Epithelial cell of proximal tubule (primary cell): ENCODE measurements at places on chromosomes 5 and 9.

DNA sequence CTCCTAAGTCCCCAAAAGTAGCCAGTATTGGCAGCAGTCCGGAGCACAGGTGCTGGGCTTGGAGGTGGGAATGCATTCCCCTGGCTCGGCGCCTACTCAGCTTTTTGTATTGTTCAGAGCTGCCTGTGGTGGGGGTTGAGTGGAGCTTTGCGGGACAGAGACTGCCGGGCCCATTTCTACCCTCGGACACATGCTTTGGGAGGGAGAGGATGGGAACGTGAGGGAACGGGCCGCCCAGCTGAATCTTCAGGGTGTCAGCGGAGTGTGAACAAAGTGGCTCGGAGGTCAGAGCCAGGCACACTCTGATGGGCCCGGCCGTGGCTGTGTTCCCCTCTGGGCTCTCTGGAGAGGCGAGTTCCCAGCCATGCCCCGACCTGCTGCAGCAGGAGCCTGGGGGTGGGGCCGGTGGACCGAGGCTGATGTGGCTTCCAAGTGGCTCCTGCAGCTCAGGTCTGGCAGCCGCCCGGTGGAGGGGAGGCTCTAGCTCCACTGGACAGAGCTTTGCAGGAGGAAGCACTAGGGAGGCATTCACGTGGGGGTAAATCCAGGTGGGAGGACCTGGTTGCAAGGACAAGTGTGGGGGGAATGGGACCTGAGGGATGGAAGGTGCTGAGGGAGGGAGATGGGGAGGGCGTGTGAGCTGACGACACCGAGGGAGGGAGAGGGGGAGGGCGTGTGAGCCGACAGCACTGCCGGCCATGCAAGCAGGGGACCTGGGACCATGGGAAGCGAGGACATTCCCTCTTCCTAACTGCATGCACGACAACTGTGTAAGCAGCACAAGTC lies 31.1 kb upstream of the SLC6A3 start:
- no peak for DNase-seq

- DNase-seq = no peak
These were observed 6.0 kb upstream of the PRRT1B start for GRCh38 chr9:131539223-131539923.

DNA sequence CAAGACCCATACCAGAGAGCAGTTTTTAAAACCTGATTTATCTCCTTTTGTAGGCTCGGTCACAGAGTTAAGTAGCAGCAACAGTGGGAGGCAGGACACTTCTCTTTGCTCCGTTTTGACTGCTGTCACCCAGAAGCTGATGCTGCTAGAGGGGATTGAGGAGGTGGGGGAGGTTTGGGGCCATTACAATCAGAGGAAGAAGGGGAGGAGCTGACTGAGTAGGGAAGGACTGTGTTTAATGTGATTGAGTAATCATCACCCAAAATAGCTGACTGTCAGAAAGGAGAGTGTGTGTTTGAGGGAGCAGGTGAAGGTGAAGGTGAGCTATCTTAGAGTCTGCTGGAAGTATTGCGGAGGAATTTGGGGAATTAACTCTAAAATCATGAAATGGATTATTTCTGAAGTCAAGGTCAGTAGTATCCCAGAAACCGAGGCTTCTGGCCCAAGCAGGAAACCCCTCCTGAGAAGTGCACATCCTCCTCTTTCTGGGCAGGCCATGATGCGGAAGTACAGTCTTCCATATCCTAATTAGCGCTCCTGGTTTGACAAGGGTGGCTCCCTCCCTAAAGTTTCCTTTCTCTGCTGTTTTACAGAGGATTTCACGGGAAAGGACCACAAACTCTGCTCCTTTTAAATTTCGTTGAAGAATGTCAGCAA lies 214.9 kb downstream of the PLK2 start:
- DNase-seq = no peak

- DNase-seq = no peak
These were observed 297.7 kb upstream of the WWC1 start for GRCh38 chr5:167993771-167994170.

DNA sequence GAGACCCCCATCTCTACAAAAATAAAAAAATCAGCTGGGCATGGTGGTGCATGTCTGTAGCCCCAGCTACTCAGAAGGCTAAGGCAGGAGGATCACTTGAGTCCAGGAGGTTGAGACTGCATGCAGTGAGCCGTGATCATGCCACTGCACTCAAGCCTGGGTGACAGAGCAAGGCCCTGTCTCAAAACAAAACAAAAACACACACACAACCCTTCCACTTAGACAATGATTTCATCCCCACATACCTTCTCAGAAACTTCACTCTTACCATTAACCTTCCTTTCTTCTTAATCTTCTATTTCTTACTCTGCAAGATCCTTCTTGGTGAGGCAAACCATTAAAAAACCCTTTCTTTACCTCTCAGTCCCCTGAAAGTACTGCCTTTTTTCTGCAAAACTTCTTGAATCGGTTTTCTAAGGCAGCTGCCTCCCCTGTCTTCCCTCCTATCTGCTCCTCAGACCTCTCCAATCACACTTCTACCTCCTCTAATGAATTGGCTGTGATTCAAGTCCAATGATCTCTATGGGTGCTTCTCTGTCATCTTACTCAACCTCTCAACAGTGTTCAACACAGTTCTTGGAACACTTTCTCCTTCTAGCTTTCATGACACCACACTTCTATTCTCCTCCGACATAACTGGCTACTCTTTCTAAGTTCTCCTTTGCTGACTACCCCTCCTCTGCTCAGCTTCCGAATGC lies 47.3 kb downstream of the PFDN1 start:
- no peak for DNase-seq

- DNase-seq = no peak
These were observed 4.3 kb upstream of the GPX3 start for GRCh38 chr5:151015974-151016587.

DNA sequence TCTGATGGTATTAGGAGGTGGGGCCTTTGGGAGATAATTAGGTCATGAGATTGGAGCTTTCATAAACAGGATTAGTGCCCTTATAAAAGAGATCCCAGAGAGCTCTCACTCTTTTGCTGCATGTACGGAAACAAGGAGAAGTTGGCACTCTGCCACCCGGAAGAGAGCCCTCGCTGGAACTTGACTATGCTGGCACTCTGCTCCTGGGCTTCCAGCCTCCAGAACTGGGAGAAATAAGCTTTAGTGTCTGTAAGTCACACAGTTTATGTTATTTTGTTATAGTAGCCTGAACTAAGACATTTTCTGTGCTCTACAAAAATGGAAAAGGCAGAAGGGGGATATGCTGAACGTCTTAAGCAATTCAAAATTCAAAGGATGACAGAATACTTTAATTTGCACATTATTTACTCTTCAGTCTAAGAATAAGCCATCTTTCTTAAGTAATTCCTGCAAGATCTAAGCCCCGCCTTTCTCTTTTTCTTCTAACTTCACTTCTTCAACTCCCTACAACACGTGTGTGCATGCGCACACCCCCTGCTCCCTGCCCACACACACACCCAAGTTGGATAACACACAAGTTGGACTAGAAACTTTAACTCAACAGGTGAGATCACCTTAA lies 17.3 kb downstream of the NFIB start:
- no peak for DNase-seq

DNA sequence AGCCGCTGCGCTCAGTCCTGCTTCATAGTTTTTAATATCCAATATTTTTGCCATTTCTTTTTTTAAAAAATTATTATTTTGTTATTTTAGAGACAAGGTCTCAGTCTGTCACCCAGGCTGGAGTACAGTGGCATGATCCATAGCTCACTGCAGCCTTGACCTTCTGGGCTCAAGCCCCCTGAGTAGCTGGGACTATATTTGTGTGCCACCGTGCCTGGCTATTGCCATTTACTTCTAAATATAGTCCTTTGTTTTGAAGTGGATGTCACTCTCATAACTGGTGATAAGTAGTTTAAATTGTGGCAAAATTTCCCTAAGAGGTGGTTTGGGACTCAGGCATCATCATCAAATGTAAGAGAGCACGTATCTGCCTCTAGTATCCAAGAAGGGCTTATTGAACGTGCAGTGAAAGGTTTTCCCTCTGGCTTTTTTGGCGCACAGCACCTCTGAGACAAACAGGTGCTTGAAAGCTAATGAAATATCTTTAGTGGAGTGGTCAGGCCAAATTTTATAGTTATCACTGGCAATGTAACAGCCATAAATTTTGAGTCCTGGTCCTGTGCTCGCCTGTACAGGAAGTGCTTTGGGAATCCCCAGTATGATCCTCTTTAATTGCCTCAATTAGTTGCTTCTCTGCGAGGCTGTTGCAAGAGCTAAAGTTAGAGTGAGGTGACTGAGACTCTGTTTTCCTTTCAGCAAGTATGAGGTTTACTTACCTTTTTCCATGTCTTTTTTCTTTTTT lies 14.8 kb downstream of the STXBP1 start:
- no peak for DNase-seq

GRCh38 chr9:27110181-27110580 lies 1.2 kb downstream of the TEK start:
- no peak for DNase-seq

- peak; percentile 93 for DNase-seq
These were observed 39.1 kb downstream of the SH3RF2 start for GRCh38 chr5:145975361-145976066.

GRCh38 chr5:67315082-67315989 lies 118.7 kb upstream of the CD180 start:
- DNase-seq = peak; percentile 91
